ENCODE measurements at places on chromosomes 12 and 14. TPM values are rescaled to one million over a fixed set of nuclear protein-coding genes. Genes with fewer than 3 reads are reported as not detected.

MDGA2 gene
- total RNA-seq: not detected

GZMB gene
- total RNA-seq: not detected

NGB gene
- not detected for total RNA-seq

ERP29 gene
- total RNA-seq: 135 TPM

PRICKLE1 gene
- 1.6 TPM for total RNA-seq

TEX52 gene
- total RNA-seq: not detected

TAS2R20 gene
- total RNA-seq: 0.10 TPM

LRP1-AS gene
- not detected for total RNA-seq

Measured in A549 treated with Mapracorat at 1 μM for 4 hours (cell line).